ENCODE measurements at places on chromosomes 3 and 15.
A peak's percentile ranks its signal among the peaks of the same experiment; 100 is the strongest.

DNA sequence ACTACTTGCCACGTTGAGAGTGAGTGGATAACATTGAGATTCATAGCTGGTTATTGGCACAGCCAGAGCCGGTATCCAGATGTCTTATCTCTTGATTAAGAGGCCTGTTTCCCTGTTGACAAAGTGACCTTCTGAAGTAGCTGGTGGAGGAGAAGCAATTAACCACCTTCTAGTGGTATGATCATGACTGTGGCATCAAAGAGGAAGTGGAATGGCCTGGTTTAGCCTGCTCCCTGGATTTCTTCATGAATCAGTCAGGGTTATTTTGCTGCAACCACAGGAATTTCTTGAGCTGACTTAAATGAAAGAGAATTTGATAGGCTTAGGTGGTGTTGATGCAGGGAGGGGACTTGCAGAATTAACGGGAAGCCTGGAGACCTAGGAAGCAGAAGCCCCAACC is 398.3 kb downstream of the MFSD1 start:
- DNase-seq, result no peak

- no peak for DNase-seq
Measured at GRCh38 chr3:157160658-157161424, 894 bp upstream of the CCNL1 start.

DNA sequence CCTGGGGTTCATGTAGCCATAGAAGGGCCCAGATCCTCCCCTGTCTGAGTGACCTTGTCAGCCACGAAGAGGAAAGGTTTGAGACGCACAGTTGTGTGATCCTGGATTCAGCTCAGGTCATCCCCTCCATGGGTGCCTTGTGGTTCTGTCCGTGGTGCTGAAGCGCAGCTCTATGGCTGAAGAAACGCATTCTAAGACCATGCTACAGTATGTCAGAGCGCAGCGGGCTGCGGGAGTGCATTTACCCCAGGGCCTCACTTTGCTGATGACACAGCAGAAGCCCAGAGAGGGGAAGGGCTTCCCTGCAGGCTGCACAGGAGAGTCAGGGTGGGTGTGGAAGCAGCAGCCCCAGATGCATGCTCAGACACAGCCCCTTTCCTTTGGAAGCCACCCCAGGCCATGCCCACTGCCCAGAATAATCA is 68.8 kb upstream of the IQSEC1 start:
- DNase-seq, result no peak

GRCh38 chr3:59107856-59108815 is 58.3 kb upstream of the CFAP20DC start:
- no peak for DNase-seq

GRCh38 chr3:74623261-74623836 is 8.9 kb upstream of the CNTN3 start:
- DNase-seq, result no peak

DNA sequence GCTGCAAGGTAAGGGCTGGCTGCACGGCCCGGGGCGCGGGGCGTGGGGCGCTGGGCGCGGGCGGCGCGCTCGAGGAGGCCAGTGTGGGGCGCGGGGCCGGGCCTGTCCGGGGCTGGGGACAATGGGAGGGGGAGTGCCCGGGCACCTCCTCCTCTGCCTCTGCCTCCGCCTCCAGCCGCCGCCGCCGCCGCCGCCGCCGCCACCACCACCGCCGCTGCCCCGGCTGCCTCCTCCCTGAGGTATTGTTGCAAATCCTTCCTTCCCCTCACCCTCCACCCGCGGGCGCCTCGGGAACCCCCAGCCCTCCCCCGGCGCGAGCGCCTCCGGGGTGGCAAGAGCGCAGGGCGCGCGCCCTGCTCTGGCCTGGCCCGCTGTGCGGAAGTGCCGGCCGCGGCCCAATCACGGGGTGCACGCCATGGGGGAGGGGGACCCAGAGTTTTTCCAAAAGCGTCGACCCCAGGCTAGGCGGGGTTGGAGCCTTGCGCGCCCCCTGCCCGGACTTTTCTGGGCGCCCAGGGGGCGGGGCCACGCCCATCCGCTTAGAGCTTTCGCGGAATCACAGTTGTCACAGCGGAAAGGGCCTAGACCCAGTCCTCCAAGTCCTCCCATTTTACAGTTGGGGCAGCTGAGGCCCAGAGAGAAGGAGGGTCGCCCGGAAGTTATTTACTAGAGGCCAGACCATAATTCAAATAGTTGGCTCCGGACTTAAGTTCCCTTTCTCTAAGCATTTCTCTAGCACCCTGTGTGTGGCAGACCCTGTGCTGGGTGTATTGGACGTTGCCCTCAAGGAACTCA is at the start of gene LPP:
Gene LPP, plus strand, starts transcription at position 144 of the 795 bp plus-strand sequence. CDS start 251,964 bp downstream, outside the sequence.
- DNase-seq, result peak; percentile 46

GRCh38 chr3:34229876-34230275 is 431.4 kb downstream of the PDCD6IP start:
- DNase-seq, result no peak

DNA sequence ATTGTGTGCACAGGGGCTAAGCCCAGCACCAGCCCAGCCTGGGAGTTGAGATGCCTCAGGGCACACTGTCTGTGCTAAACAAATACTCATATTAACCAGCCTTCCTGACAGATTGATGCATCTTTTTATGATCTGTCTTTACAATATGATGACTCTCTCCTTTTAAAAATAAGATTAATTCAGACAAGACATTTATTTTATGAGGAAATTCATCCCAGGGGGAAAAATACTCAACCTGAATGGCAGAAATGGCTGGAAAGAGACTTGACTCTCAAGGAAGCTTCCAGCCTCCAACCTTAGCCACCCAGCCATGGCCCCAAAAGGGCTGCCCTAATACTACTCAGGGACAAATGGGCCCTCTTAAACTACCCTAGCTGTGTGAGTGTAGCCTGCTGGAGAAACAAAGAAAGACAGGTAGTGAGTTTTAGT is 46.9 kb downstream of the NOX5 start:
- no peak for DNase-seq

DNA sequence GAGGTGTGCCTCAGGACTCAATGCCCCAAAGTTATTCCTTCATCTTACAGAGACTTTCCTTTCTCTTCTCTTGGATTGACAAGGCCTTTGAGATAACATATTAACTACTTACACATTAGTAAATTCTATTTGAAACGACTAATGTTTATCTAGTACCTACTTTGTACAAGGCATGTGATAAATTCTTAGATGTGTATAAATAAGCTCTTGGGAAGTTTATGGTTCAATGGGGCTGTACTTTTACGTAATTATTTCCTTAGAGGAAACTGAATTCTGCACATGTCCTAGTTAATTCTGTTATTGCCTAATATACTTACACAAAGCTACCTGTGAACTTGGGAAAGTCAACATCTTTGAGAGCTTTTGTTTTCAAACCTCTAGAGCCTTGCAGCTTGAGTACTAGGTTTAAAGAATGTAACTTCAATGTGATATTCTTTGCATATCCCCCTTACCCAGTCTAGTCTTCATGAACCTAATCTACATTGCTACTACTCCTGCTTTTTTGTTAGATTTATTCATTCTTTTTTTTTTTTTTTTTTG is 58.5 kb upstream of the RAP2B start:
- no peak for DNase-seq

DNA sequence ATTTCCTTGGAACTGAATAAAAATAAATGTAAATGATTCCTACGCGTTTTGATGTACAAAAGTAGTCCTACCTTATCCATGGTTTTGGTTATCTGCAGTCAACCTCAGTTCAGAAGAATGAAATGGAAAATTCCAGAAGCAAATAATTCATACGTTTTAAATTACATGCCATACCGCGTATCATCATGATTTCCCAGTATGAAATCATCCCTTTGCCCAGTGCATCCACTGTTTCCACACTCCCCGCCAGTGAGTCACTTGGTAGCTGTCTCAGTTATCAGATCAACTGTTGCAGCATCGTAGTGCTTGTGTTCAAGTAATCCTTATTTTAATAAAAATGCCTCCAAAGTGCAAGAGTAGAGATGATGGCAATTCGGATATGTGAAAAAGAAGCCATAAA is 9.1 kb upstream of the MFSD1 start:
- DNase-seq, result no peak

DNA sequence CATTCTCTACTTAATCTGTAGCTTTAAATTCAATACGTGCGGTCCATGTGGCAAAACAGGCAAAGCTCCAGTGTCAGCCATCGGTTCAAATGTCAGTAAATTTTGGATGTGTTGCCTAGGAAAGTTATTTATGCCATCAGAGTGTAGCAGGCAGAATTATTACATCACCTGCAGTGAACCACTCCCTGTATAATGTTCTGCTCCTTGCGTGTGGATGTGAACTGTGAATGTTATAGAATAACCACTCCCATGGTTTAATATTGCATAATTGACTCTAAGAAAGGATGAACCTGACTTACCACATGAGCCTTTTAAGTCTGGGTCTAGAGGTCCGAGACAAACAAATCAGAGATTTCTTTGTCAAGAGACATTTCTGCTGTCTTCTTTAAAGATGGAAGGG is 145.5 kb downstream of the GOLIM4 start:
- DNase-seq, result no peak

- DNase-seq, result no peak
Measured at GRCh38 chr3:157447026-157447694, 10.5 kb downstream of the PTX3 start.

GRCh38 chr15:90968434-90968833 is 13.8 kb downstream of the RCCD1 start:
- no peak for DNase-seq

- DNase-seq, result no peak
Measured at GRCh38 chr3:151864423-151865101, 8.9 kb upstream of the SUCNR1 start.

- DNase-seq, result no peak
Measured at GRCh38 chr3:18224426-18224825, 200.7 kb downstream of the SATB1 start.

DNA sequence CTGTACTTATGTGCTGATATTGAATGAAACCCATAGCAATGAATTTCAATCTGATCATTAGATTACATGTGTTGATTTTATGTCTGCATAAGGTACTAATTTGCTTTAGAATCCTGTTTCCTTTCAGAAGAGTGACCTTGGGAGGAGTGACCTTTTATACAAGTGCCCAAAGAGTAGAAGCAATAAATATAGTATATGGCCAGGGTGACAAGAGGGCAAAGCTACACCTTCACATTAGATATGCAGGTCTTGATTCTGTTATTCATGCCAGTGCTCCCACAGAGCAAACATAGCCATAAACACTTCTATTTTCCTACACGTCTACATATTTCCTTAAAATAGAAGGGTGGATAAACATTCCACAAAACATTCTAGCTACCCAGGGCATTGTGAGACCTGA is 158.2 kb upstream of the RAP2B start:
- DNase-seq, result no peak

DNA sequence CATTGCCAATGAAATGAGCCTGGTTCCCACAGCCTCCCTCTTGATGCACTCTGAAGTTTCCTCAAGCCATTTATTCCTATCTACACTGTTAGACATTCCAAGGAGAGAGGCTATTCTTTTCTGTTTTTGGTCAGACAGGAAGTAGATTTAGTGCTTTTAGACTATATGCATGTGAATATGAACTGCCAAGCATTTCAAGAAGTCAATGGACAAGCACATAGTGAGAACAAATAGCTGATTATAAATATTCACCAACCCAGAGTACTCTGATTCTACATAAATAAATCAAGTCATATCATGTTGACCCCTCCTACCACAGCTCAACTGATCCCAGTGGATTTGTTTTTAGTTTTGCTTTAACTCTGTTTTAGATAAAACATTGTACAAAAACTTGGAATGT is 412.5 kb upstream of the RARB start:
- DNase-seq, result no peak

- no peak for DNase-seq
Measured at GRCh38 chr3:125179143-125179883, 33.2 kb downstream of the SLC12A8 start.

DNA sequence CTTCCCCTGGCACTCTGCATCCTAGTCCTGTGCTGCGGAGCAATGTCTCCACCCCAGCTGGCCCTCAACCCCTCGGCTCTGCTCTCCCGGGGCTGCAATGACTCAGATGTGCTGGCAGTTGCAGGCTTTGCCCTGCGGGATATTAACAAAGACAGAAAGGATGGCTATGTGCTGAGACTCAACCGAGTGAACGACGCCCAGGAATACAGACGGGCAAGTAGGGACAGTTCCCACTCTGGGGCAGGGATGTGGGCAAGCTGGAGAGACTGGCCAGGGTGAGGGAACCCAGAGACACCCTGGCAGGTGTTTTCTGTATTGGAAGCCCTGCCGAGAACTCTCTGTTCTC is 247 bp downstream of the FETUB start:
- no peak for DNase-seq

- DNase-seq, result no peak
Measured at GRCh38 chr3:8768364-8769087, 887 bp downstream of the OXTR start.

GRCh38 chr15:74847432-74847831 is 4.5 kb upstream of the ULK3 start:
- DNase-seq, result no peak

GRCh38 chr3:127162947-127163645 is 29.8 kb upstream of the PRR23E start:
- no peak for DNase-seq

GRCh38 chr15:29400701-29401100 is 131.1 kb upstream of the NSMCE3 start:
- DNase-seq, result no peak

DNA sequence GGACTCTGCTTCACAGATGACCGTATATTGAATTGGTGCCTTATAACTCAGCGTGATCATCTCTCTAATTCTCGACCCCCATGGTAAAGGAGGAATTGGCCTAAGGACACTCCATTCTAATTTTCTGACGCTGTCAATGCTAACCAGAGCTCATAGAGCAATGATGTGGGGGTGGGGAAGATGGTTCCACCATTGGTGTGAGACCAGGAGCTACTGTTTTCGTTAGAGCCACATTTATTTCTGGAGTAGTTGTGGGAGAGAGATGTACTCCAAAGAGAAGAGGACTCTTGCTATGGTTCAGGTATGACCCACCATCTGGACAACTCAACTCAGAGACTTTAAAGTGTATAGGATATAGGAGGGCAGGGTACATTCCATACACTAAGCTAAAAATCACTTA is 16.3 kb downstream of the ZBTB38 start:
- DNase-seq, result no peak

DNA sequence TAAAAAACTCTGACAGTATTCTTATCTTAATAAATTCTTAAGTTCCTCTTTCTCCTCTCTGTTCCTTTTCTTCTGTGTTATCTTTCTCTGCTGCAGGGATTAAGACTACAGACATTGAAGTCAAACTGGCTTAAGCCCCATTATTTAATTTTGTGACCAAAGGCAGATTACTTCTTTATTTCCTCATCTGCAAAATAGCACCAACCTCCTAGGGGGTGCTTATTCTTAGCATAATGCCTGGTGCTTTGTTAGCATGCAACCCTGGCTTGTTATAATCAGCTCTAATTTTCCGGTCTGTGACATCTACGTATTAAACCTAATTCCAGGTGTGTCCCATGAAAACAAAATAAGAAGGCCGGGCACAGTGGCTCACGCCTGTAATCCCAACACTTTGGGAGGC is 23.8 kb downstream of the SEMA6D start:
- DNase-seq, result no peak

GRCh38 chr15:48469681-48470080 is 138.5 kb downstream of the DUT start:
- DNase-seq, result no peak

DNA sequence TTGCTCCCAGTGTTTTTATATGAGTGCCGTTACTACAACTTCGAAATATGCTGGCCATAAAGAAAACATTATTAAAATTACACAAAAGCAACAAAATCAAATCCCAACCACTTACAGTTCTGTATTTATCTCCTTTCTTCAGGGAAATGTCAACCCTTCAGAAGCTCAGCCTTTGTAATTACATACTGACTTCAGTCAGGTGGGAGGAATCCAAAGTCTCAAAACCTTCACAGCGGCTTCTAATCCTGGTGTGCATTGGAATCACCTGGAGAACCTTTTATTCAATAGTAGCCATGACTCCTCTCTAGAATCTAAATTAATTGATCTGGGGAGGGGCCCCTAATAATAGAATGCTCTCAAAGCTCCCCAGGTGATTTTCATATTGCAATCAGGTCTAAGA is 463.7 kb upstream of the ARHGEF26 start:
- no peak for DNase-seq

Measured in activated naive CD8-positive, alpha-beta T cell treated with anti-CD3 and anti-CD28 coated beads, Interleukin-2, amount 50 U/mL, for 16 hours (primary cell).